ENCODE measurements at places on chromosomes 12 and 14.

- DNase-seq, result no peak
Measured at GRCh38 chr12:1182069-1182468, 191.0 kb downstream of the ERC1 start.

GRCh38 chr12:68454892-68455291 lies 122.7 kb upstream of the MDM1 start:
- DNase-seq, result no peak

DNA sequence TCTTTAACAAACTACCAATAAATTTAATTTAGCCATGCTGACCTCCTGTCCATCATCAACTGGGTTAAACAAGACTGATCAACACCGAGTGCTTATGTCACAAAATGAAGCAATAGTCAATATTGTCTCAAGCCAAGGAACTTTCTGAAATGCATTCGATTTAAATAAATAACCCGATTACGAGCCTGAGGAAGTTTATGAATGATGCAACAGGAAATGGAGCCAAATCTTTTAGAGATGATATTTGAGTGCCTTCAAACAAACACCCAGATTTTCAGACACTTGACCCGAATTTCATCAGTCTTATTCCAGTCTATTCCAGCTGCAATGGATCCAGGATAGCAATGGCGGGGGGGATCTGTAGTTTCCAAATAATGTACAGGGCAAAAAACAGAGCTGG lies 27.9 kb downstream of the FAR2 start:
- DNase-seq, result no peak

DNA sequence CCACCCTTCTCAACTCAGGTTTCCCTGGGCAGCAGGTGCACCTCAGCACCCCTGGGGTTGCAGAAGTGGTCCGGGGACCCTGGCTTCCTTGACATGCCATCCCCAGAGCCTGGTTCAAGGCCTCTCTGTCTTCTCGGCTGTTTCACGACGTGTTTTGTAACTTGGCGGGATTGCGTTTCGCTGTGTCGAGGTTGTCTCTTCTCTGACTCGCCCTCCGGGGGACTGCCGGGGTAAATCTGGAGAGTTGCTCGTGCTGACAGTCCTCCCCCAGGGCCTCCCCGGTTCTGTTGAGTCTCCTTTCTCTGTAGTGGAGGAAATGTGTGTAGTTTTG lies 25.6 kb downstream of the MEG3 start:
- DNase-seq, result no peak

DNA sequence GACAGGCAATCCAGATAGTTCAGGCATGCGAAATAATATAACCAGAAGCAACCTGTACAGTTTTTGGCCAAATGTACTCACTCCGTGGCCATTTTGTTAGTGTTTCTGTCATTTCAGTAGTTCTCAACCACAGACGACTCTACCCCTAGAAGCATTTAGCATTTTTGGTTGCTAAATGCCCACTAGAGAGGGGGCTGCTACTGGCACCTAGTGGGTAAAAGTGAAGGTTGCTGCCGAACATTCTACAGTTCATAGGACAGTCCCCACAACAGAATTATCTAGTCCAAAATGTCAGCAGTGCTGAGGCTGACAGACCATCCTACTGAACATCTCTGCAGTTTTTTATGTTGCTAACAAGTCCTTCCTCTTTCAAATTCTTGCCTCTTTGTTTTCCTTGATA lies 107.4 kb downstream of the TSHR start:
- DNase-seq, result no peak

DNA sequence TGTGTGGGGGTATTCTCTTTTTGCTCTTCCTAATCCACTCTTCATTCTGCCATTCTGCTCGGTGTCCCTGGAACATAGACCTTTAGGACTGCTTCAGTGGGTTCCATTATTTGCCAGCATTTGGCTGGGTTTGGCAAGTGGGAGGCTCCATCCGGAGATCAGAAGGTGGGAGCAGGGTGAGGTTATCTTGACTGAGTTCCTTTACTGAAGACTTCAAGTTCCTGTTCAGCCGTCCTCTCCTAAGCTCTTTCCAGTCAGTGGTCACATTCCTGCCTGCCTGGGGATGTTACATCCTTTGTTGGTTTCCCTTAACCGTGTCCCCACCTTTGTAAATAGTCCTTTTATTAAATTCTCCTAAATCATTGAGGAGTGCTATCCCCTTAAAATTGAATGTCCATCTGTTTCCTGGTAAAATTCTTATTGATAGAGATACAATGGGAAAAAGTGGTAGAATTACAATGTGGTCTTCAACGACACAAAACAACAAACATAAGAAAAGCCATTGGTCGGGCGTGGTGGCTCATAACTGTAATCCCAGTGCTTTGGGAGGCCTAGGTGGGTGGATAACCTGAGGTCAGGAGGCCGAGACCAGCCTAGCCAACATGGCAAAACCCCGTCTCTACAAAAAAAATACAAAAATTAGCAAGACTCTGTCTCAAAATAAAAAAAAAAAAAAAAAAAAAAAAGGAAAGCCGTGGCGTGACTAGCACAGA lies 5.0 kb upstream of the MIA2 start:
- no peak for DNase-seq

Data from activated naive CD4-positive, alpha-beta T cell (primary cell).